ENCODE measurements at places on chromosomes 6 and 20.

GRCh38 chr6:170094686-170095272, 196.1 kb downstream of the DLL1 start:
- no peak for DNase-seq

GRCh38 chr6:108883172-108883571, 35.0 kb downstream of the ARMC2 start:
- DNase-seq: no peak

DNA sequence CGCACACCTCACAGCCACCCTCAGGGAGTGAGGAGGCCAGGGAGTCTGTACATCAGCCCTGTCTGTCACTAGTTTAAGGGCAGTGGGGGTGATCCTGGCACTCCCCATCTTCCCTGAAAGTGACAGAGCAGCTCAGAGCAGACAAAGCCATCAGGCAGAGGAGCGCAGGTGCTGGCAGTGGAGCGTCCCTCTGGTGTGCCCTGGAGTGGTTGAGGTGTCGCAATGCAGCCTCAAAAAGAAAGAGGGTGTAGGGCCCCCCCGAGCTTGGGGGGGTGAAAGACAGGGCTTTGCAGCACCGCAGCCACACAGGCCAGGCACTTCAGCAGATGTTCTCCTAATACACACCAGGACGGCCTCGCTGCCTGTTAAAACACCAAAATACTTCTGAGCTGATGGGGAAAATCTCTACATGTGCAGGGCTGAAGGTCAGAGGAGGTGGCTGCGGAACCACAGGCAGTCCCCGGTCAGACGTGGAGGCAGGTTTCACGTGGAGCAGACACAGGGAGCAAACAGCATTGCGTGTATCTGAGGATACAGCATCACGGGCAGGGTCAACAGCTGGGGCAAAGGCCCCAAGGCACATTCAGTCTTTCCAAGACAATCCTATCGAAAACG, 69.5 kb downstream of the PREX1 start:
- DNase-seq: no peak

DNA sequence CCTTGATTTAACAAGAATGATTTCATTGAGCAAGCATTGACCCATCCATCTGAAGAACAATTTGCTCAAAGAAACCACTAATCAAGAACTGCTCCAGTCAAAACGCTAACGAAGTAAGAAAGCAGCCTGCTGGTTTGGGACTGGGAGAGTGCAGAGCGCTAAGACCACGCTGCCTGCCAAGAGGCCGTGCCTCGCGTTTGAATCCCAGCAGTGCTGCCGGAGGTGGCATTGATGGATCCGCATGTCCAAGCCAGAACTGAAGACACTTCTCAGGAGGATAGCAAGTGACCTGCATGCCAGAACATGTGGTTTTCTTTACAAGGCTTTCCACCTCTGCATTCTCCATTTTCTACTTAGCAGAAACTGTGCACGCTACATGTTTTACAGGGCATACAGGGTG, 105.2 kb upstream of the FOXC1 start:
- no peak for DNase-seq

DNA sequence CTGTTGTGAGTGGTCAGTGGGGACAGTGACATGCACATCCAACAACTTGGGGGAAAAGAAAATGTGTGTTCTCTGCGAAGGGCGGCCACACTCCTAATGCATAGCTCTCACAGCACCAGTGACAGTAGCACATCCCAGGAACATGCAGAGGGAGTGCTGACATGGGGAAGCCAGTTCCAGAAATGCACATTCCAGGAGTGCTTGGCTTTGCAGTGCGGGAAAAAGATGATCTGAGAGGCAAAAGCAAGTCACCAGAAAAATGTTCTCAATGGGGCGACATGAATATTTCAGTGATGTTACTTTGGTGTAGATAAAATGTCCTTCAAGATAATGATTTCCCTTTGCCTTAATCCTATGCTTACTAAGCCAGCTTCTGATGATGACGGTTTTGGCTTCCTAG, 42.9 kb upstream of the PDE10A start:
- no peak for DNase-seq

- no peak for DNase-seq
Observed at GRCh38 chr20:63444548-63444947, 27.9 kb downstream of the KCNQ2 start.

DNA sequence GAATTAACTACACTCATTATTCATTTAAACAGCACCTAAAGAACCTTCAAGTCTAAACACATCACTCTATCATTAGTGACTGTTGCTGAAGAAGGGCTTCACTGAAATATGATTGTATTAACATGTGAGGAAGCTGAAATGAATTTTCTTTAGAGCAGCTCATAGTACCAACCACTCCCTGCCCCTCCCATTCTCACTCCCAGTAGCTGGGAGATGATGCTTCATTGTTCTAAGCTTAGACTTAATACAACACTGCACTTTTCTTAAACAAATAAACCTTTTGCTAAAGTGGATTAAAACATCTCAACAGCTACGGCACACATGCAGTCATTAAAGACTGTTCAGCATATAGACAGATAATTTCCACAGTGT, 63.1 kb downstream of the ATXN1 start:
- no peak for DNase-seq

DNA sequence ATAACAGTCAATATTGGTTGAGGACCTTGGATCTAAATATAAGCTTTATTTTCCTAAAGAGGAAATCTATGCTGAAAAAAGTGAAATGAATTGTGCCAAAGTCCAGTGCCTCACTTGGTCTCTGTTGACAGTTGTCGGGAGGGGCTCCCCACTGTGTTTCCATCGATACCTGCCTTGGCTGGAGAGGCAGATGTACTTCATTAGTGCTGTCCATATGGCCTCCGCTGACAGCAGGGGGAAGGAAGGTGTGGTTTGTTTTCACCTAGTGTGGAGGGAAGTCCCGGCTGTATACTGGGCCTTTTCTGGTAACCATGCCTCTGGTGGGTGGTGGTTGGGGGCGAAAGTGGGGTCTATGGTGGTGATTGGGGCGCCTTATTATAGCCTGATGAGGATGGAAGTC, 42.7 kb downstream of the CD2AP start:
- no peak for DNase-seq

DNA sequence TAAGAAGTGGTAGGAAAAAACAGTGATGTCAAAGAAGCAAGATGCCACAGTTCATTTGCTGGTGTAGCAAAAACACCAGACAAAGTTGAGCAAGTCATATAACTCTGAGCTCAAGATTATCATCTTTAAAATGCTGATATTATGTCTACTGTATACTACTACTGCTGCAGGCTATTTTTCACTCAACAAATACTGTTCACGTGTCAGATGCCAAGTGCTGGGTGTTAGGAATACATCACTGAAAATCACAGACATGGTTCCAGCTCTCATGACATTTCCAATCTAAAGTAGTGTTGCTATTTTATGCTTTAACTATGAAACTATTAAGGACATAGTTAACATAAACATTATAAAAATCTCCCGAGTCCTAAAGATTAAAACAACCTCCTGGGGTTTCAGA, 163.0 kb downstream of the NKAIN2 start:
- DNase-seq: no peak

DNA sequence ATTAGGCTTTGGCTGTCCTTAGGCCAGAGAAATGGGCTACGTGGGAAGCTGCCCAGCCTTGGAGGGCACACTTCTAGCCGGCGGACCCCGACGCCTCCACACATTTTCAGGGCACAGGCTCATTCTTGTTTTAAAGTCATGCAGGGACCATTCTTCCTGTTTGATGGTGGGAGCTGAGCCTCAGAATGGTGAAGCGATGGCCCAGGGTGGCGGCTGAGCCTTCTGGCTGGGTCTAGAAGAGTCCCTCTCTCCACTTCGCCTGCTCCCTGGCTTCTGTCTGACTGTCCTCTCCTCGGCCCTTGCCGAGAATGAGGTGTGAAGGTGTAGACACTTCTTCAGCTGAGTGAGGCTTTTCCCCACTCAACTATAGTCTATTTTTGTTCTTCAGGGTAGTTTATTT, 114.4 kb downstream of the SULF2 start:
- DNase-seq: no peak

GRCh38 chr6:82862543-82862942, 203.1 kb downstream of the UBE3D start:
- DNase-seq: no peak

- no peak for DNase-seq
Observed at GRCh38 chr6:135675862-135676261, 175.6 kb upstream of the PDE7B start.

GRCh38 chr20:33249456-33249855, 13.7 kb downstream of the BPIFA1 start:
- DNase-seq: no peak

DNA sequence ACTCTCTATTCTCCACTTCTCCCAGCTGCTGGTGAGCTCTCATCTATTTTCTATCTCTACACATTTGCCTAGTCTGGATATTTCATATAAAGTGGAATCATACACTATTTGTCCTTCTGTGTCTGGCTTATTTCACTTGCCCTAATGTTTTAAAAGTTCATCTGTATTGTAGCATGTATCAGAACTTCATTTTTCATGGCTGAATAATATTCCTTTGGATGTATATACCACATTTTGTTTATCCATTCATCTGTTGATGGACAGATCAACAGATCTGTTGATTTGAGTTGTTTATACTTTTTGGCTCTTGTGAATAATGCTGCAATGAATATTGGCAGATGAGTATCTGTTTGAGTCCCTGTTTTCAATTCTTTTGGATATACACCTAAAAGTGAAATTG, 49.6 kb downstream of the NHLRC1 start:
- no peak for DNase-seq

GRCh38 chr6:76166297-76166696, 93.8 kb upstream of the IMPG1 start:
- DNase-seq: no peak

GRCh38 chr6:149212892-149213801, 104.4 kb upstream of the TAB2 start:
- DNase-seq: no peak

DNA sequence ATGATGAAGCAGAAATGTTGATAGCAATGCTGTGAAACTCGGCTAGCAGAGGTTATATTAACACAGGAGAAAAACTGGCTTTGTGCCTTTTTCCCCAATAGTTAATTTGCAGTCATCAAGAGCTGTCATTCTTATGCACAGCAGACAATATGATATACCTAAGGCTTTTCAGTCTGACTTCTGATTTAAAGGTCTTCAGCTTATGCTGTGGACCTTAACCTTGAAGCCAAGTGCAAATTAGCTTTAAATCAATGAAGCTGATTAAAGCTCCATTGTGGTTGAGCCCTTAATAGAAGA, 171.6 kb upstream of the ID4 start:
- DNase-seq: no peak

GRCh38 chr6:79707621-79708020, 76.5 kb downstream of the SH3BGRL2 start:
- DNase-seq: no peak

DNA sequence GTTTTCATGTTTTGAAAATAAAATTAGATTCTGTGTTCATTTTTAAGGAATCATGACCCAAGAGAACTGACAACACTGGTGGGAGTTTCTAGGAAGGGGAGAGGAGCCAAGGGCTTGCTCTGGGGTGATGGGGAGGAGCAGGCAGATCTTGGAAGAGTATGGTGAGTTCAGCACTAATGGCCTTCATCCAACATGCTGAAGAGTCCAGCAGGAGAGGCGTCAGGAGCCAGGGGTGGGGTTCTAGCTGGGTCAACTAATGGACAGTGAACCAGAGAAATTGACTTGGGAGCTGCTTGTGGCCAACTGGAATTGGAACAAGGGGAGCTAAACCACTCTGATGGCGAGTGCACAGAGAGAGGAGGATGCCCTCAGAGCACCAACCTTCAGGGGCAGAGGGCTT, 107.1 kb downstream of the MRPL14 start:
- DNase-seq: no peak

DNA sequence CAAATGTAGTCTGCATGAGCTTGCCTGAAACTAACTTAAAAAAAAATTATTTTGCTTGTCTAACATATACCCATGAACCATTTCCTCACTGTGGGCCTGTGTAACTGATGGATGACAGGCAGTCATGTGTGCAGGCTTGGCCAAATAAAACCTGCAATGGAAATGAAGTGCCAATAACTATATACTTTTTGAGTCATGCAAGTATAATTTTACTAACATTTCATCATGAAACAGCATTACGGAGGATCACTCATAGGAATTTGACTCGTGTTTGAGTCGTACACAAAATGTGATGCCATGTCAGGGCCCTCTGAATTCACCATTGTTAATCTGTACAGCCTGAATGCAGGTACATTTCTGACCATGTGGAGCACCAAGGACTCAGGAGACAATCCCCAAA, 46.6 kb downstream of the HDDC2 start:
- DNase-seq: no peak

- DNase-seq: peak; percentile 22
Observed at GRCh38 chr6:70369332-70369950, 43.9 kb upstream of the FAM135A start.

- DNase-seq: no peak
Observed at GRCh38 chr6:106509420-106510089, 119.7 kb downstream of the RTN4IP1 start.

DNA sequence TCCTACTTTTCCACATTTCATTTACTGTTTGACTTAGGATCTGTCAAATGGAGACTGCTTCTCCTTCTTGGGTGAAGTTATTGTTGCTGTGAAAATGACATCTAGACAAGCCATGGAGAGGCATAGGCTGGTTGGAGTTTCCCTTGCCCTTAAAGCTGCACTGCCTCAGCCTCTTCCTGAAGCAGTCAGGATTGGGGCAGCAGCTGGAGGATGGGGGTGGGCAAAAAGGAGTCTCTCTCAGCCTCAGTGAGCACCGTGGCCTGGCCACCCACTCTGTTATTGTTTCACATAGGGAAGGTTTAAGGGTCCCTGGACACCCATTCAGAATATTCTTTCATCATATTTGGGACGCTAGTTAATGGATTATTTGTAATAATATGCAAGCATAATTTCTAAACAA, 7.7 kb upstream of the ZBTB24 start:
- DNase-seq: no peak

DNA sequence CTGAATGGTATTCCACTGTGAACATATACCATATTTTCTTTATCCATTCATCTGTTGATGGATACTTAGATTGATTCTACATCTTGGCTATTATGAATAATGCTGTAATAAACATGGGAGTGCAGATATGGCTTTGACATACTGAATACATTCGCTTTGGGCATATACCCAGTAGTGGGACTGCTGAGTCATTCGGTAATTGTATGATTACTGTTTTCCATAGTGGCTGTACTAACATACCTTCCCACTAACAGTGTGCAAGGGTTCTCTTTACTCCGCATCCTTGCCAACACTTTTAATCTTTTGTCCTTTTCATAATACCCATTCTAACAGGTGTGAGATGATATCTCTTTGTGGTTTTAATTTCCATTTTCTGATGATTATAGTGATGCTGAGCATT, 98.2 kb upstream of the ESR1 start:
- no peak for DNase-seq

GRCh38 chr20:42639140-42639539, 550.6 kb downstream of the PTPRT start:
- no peak for DNase-seq
